ENCODE measurements at places on chromosomes 11 and 22.

- DNase-seq, result no peak
Observed at GRCh38 chr22:19036523-19037273, 85.5 kb downstream of the DGCR2 start.

DNA sequence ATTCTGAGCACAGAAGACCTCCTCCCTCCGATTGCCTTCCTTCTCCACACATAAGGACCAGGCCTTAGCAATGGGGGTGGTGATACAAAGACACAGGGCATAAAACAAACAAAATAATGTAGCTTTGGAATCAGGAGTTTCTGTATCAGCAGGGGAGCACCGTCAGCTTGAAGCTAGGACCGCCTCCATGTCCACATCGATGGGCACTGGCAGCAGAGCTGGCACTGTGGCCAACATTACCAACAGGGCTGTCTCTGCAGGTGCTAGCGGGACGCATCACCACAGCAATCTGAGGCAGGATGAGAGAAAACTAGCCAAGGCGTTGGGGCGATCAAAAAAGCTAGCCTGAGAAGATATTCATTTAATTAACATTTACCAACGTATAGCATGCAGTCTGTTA lies 201.4 kb downstream of the MAML2 start:
- DNase-seq, result no peak

DNA sequence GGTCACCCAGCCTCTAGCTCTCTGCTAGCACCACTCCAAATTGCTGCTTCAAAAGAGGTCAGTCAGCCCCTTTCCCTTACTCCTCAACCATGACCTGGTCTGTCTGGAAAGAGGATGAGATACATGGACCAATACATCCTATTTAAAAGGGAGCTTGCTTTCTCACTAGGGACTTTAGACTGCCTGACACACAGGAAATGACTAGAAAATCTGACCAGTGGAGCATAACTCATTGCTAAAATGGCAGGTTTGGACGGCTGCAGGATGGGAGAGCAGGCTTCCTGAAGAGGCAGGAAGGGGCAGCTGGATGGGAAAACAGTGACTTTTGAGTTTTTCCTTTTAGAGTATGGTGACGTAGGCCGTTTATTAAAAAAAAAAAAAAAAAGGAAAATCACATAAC lies 25.3 kb downstream of the STIM1 start:
- no peak for DNase-seq

GRCh38 chr11:61752117-61752924 lies at the start of gene MYRF:
Gene MYRF (plus strand): TSS chr11:61752636. CDS start chr11:61752745, 109 bp downstream.
- peak; percentile 59 for DNase-seq

GRCh38 chr11:22343371-22344032 lies 5.3 kb downstream of the SLC17A6 start:
- no peak for DNase-seq

GRCh38 chr22:46801331-46801811 lies 38.9 kb downstream of the TBC1D22A start:
- no peak for DNase-seq

Measured in stimulated activated CD4-positive, alpha-beta T cell treated with anti-CD3 and anti-CD28 coated beads, Interleukin-12 subunit alpha, Interleukin-12 subunit beta, amount 100 ng/mL, for 4 hours (primary cell).